HuH-7.5 (cell line): ENCODE measurements at places on chromosomes 13 and 19.

GRCh38 chr19:28703400-28703956, 509.5 kb downstream of the UQCRFS1 start:
- DNase-seq, result no peak

DNA sequence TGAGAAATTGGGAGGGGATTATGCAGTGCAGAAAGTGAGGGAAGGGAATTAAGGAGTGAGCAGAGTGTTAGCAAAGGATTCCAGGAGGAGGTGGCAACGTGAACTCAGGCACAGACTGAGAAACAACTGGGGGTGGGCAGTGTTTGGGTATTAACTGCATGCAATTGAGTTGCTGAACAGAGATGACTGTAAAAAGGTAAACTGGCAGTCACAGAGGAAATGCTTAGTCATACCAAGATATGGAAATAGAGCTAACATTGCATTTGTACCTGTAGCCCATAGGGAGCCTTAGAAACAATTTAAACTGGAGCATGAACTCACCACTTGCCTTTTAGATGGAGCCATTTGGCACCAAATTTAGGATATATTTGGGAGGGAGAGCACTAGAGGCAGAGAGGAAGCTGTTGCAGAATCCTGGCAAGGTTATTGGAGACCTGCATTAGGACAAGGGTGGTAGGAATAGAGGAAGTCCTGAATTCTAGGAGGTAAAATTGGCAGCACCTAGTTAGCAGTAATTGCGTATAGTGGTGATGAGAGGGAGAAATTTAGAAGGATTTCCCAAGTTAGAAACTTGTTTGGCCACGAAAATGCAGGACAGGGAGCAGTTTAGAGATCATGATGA, 100.6 kb upstream of the FRY start:
- DNase-seq, result no peak

DNA sequence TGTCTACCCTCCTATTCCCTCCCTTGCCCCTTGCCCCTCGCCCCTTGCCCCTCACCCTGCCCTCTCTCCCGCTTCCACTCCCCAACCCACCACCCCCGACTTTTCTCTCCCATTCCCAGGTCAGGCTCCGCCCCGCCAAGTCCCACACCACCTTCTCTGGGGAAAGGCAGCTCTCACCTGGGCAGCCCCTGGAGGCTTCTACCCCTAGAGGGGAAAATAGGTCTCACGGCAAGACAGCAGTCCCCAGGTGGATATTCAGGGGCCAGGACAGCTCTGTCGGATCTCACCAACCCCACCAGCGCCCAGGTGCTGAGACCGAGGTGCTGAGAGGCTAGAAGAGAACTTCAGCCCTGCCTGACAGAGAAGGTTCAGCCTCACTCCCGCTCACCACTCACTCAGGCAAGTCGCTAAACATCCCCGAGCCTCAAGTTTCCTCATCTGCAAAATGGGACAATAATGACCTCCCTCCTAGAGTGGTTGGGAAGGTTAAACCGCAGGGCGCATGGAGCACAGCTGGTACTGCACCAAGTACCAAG, 1.4 kb upstream of the ERFL start:
- no peak for DNase-seq

DNA sequence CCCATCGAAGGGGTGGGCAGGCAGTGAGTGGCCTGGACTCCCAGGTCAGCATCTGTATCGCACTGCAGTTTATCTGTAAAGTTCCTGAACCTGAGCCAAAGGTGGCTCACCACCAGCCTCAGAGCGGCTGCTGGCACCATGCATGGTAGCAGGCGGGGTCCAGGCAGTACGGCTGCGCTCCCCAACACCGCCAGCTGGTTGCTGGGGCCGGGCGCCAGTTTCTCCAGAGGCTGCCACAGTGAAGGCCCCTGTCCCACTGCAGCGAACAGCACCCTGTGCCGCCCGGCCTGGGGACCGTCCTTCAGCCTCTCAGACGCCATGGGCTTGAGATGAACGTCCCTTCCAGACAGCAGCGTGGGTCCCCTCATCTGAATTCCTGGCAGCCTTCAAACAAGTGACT, 109.8 kb downstream of the KDM4B start:
- DNase-seq, result no peak

DNA sequence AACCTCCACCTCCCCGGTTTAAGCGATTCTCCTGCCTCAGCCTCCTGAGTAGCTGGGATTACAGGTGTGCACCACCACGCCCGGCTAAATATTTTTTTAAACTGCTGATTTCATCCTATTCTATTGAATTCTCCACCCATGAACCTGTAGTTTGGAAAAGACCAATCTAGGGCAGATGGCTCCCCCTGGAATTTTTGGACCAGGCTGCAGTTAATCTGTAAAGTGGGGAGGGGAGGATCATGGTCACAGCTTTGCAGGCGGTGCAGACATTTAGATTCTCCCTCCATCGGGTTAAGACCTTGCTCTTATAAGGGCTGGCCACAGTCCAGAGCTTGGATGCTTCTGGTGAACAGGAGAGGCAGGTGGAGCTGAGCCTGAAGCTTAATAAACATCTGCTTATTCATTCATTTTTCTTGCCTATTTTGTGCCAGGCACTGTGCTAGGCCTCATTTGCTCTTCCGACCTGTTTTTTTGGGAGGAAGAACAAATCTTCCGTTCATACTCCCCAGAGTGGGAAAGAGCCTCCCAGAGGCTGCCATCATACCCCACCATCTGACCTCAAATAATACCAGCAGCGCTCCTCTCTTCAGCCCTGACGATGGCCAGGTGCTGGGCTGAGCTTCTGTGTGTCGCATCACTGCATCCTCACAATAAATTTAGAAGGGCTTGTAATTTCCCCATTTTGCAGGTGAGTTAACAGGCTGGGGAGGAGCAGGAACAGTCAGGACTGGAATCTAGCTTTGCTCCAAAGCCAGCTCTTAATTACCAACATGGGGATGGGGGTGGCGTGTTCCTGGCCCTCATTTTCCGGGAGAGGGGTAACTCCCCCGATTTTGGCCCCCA, 902 bp upstream of the CCDC106 start:
- DNase-seq, result no peak

DNA sequence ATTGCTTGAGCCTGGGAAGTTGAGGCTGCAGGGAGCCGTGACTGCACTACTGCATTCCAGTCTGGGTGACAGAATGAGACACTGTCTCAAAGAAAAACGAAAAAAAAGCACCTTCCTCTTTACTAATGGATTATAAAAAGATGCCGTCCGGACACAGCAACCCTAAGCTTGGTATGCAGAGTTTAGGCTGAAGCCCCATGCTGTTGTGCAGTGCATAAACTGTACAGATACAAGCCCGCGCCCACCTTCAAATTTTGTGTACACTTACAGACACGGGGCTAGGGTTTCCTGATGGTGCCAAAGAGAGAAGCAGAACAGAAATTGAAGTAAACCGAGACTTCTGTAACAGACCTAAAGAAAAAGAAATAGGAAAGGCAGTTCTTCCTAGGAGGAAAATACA, 9.0 kb downstream of the LPAR6 start:
- DNase-seq, result no peak

- no peak for DNase-seq
Measured at GRCh38 chr13:51525567-51526167, 58.6 kb upstream of the WDFY2 start.

- DNase-seq, result peak; percentile 93
Measured at GRCh38 chr19:294946-295686, 3.9 kb upstream of the PLPP2 start.

DNA sequence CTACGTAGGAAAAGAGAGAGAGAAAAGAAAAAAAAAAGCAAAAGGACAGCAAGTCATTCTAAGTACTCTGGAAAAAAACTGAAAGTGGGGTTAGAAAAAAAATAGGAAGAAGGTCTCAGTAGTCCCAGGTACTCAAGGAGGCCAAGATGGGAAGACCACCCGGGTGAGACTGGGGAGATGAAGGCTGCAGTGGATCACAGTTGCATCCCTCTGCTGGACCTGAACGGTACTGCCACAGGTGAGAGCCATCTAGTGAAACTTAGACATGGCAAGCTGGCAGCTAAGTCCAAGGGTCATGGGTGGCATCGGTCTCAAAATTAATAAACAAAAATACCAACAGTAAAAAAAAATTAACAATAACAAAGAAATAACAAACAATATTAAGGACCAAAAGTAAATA, 41.0 kb upstream of the ZNF91 start:
- DNase-seq, result no peak

GRCh38 chr13:111530137-111530870, 209.9 kb downstream of the TEX29 start:
- DNase-seq, result no peak

- no peak for DNase-seq
Measured at GRCh38 chr19:18108897-18109296, 11.3 kb downstream of the MAST3 start.

- DNase-seq, result no peak
Measured at GRCh38 chr13:99282264-99283231, 24.4 kb upstream of the GPR18 start.

- no peak for DNase-seq
Measured at GRCh38 chr19:31127134-31127967, 221.9 kb downstream of the TSHZ3 start.

DNA sequence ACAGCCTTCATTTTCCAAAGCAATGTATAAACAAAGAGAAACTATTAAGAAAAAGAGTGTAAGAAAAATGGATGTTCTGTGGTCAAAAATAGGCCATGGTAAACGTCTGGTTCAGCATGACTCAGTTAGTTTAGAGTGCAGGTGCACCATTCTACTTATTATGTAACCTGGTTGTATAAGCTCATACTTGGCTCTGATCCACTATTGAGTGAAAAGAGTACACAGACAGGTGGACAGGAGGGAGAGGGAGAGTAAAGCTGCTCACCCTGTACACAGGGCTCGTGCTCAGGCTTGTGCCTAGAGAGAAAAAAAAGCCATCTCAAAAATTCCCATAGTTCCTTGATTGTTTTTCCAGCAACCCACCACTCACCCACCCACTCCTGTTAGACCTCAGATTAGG, 85.8 kb upstream of the ZNF91 start:
- no peak for DNase-seq

- DNase-seq, result no peak
Measured at GRCh38 chr19:45141203-45141900, 19.4 kb downstream of the NKPD1 start.

- DNase-seq, result no peak
Measured at GRCh38 chr13:67023130-67023876, 206.8 kb downstream of the PCDH9 start.

GRCh38 chr13:94411747-94412146, 67.7 kb downstream of the DCT start:
- no peak for DNase-seq

GRCh38 chr13:107258599-107259187, 690.8 kb upstream of the ARGLU1 start:
- no peak for DNase-seq

DNA sequence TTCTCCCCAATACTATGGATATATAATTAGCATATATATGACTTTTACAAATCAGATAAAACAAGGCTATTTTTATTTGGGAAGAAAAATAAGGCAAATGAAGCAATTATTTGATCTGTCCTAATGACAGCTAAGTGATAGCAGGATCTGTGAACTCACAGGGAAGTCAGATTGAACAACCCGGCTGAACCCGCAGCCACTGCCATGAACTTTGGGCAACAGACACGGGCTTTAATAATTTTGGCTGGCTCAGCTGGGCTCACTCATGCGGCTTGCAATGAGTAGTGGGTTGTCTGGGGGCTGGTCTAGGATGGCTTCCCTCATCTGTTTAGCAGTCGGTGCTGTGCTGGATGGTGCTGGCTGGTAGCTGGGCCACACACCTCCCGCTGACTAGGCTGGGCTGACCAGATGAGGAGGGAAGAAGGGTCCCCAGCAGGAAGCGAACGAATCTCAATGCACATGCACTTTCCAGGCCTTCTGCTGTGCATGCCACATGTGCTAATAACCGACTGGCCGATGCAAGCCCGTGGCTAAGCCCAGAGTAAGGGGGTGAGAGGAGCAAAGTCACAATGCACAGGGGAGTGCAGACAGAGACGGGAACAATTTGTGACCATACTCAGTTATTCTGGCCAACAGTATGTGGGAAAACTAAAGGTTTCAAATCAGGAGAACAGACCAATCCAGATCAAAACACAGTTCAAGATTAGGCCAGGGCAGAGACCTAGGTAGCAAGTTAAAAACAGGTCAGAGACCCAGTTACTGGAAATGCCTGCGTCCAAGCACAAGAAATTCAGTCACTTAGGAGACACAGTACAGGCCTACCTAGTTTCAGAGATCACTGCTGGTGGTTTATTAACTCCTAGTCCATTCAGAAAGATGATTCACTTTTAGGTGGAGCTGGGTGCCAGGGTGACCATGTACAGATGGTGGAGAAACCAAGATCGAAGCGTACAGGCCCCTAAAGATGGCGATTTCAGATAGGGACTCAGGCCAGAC, 22.3 kb downstream of the CRYL1 start:
- no peak for DNase-seq

GRCh38 chr19:43524922-43525835, 1.8 kb downstream of the ETHE1 start:
- DNase-seq, result peak; percentile 76

DNA sequence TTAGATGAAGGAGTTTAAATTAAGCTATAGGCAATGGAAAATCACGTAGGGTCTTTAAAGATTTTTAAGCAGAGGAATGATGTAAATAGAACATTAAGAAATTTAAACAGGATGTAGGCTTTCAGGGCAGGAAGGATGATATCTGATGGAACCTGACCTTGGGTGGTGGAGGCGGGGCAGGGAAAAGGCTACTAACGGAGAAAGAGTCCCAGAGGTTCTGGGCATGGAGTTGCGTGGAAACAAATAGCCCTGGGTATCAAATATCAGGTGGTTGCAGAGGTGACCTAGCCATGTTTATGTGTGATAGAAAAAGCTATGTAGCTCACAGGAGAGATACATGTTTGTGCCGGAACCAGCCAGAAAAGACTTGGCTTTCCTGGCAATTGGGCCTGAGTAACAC, 7.8 kb upstream of the CDK8 start:
- no peak for DNase-seq

DNA sequence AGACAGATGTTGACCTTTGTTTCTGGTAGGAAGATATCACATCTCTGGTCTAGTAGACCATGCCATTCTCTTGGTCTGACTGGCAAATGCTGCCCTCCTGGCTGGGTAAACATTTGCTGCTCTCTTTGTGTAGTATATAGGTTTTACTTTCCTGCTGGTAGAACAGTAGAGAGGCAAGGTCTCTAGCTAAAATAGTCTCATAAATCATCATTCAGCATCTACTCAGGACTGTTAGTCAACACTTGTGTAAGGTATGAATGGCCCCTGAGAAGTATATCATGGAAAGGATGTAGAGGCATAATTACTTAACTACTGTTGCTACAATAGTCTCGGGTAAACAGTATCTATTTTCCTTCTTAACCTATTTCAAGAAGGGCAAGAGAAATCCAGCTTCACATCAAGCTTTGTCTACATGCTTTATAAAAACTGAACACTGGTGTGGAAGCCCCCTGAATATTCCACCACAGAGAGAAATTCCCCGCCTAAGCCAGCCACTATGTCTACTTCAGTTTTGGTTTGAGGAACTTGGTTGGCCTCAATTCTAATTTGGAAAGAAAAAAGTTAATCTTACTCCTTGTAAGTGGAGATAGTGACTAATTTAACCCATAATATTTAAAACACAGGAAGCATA, 18.4 kb upstream of the MYCBP2 start:
- no peak for DNase-seq
